Activated CD4-positive, alpha-beta T cell treated with anti-CD3 and anti-CD28 coated beads, Interleukin-2, amount 10 ng/mL, durations not matched to agents 7 days and 5 days (primary cell): ENCODE measurements at places on chromosomes 12 and 14. TPM values are rescaled to one million over a fixed set of nuclear protein-coding genes. Genes with fewer than 3 reads are reported as not detected.

Gene PRMT5
- total RNA-seq, result 52.6 TPM

Gene CACNA1C
- 0.12 TPM for total RNA-seq

Gene GPD1
- total RNA-seq, result 0.25 TPM

Gene GPR68
- total RNA-seq, result 32.7 TPM

Gene INSM2
- not detected for total RNA-seq

Gene CABP1
- total RNA-seq, result 0.29 TPM

Gene ALX1
- total RNA-seq, result not detected

Gene AP1G2
- total RNA-seq, result 306 TPM

Gene C12orf50
- total RNA-seq, result not detected

GRCh38 chr14:32584079-32584478 lies 255.0 kb downstream of the AKAP6 start:
- H3K27ac ChIP-seq, result no peak overlapping the region
- no peak for DNase-seq
- peaks cover 6% of the 10 kb centered on the region for H3K27me3 ChIP-seq
- H3K36me3 ChIP-seq, result no peaks in the 10 kb centered on the region
- H3K4me3 ChIP-seq, result no peak overlapping the region

GRCh38 chr12:53931844-53932581 lies 6.6 kb upstream of the HOXC13 start:
- peaks cover 93% of the 10 kb centered on the region for H3K27me3 ChIP-seq
- H3K4me3 ChIP-seq, result no peak overlapping the region
- H3K27ac ChIP-seq, result no peak overlapping the region
- no peaks in the 10 kb centered on the region for H3K36me3 ChIP-seq
- no peaks in the 10 kb centered on the region for H3K4me1 ChIP-seq
- no peak for DNase-seq

- no peak overlapping the region for H3K27ac ChIP-seq
- H3K4me3 ChIP-seq, result no peak overlapping the region
- no peaks in the 10 kb centered on the region for H3K27me3 ChIP-seq
- H3K36me3 ChIP-seq, result no peaks in the 10 kb centered on the region
Measured at GRCh38 chr12:110640275-110641025, 26.5 kb downstream of the TCTN1 start.

GRCh38 chr14:21408147-21408546 lies 24.3 kb upstream of the SUPT16H start:
- no peak overlapping the region for H3K4me3 ChIP-seq
- no peak overlapping the region for H3K27ac ChIP-seq
- H3K4me1 ChIP-seq, result no peaks in the 10 kb centered on the region
- no peak for DNase-seq

DNA sequence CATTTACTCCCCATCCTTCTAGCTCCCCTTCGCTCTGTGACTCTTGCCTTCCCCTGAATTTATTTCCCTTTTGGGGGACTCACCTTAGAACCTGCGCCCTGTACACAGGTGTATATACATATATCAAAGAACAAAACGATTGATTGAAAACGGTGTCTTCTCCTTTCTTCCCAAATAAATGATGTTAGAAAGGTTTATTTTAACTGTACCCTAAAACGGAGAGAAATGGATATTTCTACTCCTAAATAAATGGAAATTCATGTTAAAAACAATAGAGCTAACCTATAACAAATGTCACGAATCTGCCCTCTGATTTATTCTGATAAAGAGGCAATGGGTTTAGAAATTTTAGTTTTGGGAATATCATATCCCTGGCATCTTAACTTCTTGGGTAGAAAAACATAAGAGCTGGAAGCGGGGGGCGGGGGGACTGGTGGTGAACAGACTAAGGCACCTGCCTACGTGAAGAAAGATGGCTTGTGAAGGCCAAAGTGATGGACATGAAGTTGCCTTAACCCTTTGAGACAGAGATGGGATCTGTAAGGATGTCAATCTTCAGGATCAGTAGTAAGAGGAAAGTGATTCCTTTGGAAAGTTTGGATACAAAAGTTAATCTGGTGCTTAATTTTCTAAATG lies 8.8 kb upstream of the LHX5 start:
- H3K27me3 ChIP-seq, result peaks cover 71% of the 10 kb centered on the region
- peaks cover 5% of the 10 kb centered on the region for H3K4me1 ChIP-seq
- peaks cover 6% of the 10 kb centered on the region for H3K36me3 ChIP-seq
- no peak for DNase-seq

GRCh38 chr12:42097971-42098370 lies 46.7 kb downstream of the GXYLT1 start:
- DNase-seq, result peak; percentile 43
- H3K36me3 ChIP-seq, result peaks cover 20% of the 10 kb centered on the region
- H3K4me3 ChIP-seq, result peak overlapping the region; percentile 80
- H3K4me1 ChIP-seq, result peaks cover 37% of the 10 kb centered on the region
- no peaks in the 10 kb centered on the region for H3K27me3 ChIP-seq

DNA sequence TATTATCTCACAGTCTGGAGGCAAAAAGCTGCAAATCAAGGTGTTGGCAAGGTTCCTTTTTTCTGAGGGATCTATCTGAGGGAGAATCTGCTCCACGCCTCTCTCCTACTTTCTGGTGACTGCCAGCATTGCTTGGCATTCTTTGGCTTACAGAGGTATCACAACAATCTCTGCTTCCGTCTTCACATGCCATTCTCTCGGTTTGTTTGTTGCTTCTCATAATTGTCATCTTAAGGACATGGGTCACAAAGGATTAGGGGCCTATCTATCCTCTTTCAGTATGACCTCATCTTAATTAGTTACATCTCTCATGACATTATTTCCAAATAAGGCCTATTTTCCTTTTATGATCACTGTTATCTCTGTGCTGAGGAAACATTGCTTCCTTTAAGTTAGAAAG lies 345.0 kb downstream of the FOXG1 start:
- no peaks in the 10 kb centered on the region for H3K36me3 ChIP-seq
- DNase-seq, result no peak
- H3K27me3 ChIP-seq, result no peaks in the 10 kb centered on the region
- H3K27ac ChIP-seq, result no peak overlapping the region
- H3K4me3 ChIP-seq, result no peak overlapping the region

- H3K36me3 ChIP-seq, result no peaks in the 10 kb centered on the region
- peaks cover 11% of the 10 kb centered on the region for H3K4me1 ChIP-seq
- H3K27me3 ChIP-seq, result peaks cover 3% of the 10 kb centered on the region
- no peak overlapping the region for H3K4me3 ChIP-seq
- no peak overlapping the region for H3K27ac ChIP-seq
- no peak for DNase-seq
Measured at GRCh38 chr12:52182898-52183543, 8.8 kb downstream of the KRT80 start.

GRCh38 chr14:97164021-97164420 lies 366.8 kb downstream of the VRK1 start:
- DNase-seq, result no peak
- H3K4me1 ChIP-seq, result no peaks in the 10 kb centered on the region
- H3K27ac ChIP-seq, result no peak overlapping the region
- no peak overlapping the region for H3K4me3 ChIP-seq
- peaks cover 3% of the 10 kb centered on the region for H3K36me3 ChIP-seq

DNA sequence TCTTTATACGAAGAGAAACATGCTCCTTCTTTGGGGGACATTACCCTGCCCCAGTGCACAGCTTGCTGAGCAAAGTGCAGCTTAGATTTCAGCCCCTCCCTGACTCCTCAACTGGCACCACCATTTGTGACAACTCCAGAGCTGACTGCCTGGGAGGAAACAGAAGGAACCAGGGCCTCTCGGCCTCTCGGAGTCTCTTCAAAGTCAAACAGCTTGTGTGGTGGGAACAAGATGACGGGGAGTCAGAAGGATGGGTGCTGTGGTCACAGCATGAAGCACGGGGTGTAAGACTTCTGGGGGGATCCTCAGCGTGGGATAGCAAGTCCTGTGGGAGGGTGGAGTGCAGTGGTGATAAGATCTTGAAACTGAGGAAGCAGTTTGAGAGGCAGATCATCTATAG lies 123.5 kb upstream of the BCL2L14 start:
- DNase-seq, result no peak
- no peak overlapping the region for H3K27ac ChIP-seq
- H3K36me3 ChIP-seq, result no peaks in the 10 kb centered on the region
- H3K4me1 ChIP-seq, result peaks cover 5% of the 10 kb centered on the region
- no peak overlapping the region for H3K4me3 ChIP-seq

DNA sequence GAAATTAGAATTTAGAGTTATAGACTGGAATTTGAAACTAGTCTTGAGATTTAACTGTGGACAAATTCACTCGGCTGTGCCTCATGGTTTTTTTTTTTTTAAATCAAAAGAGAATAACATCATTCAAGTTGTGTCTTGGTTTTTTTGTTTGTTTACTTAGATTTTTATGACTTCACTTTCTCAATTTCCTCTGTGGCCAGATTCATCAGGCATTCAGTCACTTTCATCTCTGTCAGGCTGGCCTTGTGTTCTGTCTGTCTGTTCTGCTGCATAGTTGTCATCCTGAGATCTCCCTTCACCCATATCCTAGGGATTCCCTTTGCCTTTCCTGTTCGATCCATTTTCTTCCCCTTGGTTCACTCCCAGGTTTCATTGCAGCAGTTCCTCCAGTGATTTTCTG lies 10.0 kb downstream of the MARK3 start:
- H3K27ac ChIP-seq, result peak overlapping the region; percentile 77
- H3K4me3 ChIP-seq, result peak overlapping the region; percentile 7
- peaks cover 58% of the 10 kb centered on the region for H3K4me1 ChIP-seq
- H3K36me3 ChIP-seq, result peaks cover 5% of the 10 kb centered on the region
- no peaks in the 10 kb centered on the region for H3K27me3 ChIP-seq

DNA sequence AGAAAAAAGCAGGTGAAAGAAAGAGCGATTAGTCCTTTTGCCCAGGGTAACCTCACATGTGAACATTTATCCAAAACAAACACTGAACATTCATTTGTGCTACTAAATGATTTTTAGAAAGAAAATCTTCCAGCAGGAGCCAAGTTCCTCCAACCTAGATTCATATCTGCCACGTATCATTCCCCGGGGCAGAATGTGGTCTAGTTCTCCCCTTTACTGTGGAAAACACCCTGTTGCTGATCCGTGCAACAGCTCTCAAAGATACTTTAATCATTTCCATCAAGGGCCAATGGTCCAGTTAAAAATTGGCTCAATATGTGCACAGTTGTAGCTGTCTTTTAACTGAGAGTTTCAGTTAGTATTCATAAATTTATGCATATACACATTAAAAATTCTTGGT lies 479.1 kb downstream of the ATP23 start:
- peaks cover 17% of the 10 kb centered on the region for H3K4me1 ChIP-seq
- no peaks in the 10 kb centered on the region for H3K36me3 ChIP-seq
- H3K27ac ChIP-seq, result no peak overlapping the region

- H3K27me3 ChIP-seq, result peaks cover 6% of the 10 kb centered on the region
- no peak overlapping the region for H3K27ac ChIP-seq
- no peak overlapping the region for H3K4me3 ChIP-seq
- DNase-seq, result no peak
- no peaks in the 10 kb centered on the region for H3K36me3 ChIP-seq
- no peaks in the 10 kb centered on the region for H3K4me1 ChIP-seq
Measured at GRCh38 chr14:103137689-103138300, 14.5 kb downstream of the TNFAIP2 start.

GRCh38 chr12:45130881-45131281 lies 80.0 kb upstream of the DBX2 start:
- H3K4me1 ChIP-seq, result no peaks in the 10 kb centered on the region
- DNase-seq, result peak; percentile 55
- H3K36me3 ChIP-seq, result no peaks in the 10 kb centered on the region
- H3K27ac ChIP-seq, result no peak overlapping the region

GRCh38 chr12:52517005-52517835 lies 3.0 kb downstream of the KRT5 start:
- H3K36me3 ChIP-seq, result no peaks in the 10 kb centered on the region
- no peak overlapping the region for H3K27ac ChIP-seq
- H3K27me3 ChIP-seq, result peaks cover 3% of the 10 kb centered on the region
- no peaks in the 10 kb centered on the region for H3K4me1 ChIP-seq
- no peak for DNase-seq
- no peak overlapping the region for H3K4me3 ChIP-seq

- no peak overlapping the region for H3K27ac ChIP-seq
- H3K4me1 ChIP-seq, result no peaks in the 10 kb centered on the region
- H3K27me3 ChIP-seq, result no peaks in the 10 kb centered on the region
- DNase-seq, result no peak
Measured at GRCh38 chr12:16389594-16389993, 42.1 kb downstream of the MGST1 start.

DNA sequence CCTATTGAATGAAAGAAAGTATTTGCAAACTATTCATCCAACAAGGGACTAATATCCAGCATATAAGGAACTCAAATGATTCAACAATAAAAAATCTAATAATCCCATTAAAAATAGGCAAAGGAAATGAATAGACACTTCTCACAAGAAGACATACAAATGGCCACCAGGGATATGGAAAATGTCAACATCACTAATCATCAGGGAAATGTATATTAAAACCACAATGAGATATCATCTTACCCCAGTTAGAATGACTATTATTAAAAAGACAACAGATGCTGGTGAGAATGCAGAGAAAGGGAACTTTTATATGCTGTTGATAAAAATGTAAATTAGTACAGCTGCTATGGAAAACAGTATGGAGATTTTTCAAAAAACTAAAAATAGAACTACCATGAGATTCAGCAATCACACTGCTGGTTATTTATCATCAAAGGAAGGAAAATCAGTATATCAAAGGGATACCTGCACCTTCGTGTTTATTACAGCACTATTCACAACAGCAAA lies 89.3 kb downstream of the GARIN6 start:
- H3K4me1 ChIP-seq, result no peaks in the 10 kb centered on the region
- no peaks in the 10 kb centered on the region for H3K27me3 ChIP-seq
- DNase-seq, result no peak
- no peaks in the 10 kb centered on the region for H3K36me3 ChIP-seq
- H3K4me3 ChIP-seq, result no peak overlapping the region

- H3K27ac ChIP-seq, result no peak overlapping the region
- peaks cover 2% of the 10 kb centered on the region for H3K4me1 ChIP-seq
- DNase-seq, result no peak
- no peaks in the 10 kb centered on the region for H3K36me3 ChIP-seq
- H3K27me3 ChIP-seq, result peaks cover 40% of the 10 kb centered on the region
Measured at GRCh38 chr14:100824091-100824551, 1.8 kb upstream of the MEG3 start.

- H3K36me3 ChIP-seq, result peaks cover 35% of the 10 kb centered on the region
- DNase-seq, result peak; percentile 10
Measured at GRCh38 chr12:102120886-102121285, 903 bp downstream of the PARPBP start.

DNA sequence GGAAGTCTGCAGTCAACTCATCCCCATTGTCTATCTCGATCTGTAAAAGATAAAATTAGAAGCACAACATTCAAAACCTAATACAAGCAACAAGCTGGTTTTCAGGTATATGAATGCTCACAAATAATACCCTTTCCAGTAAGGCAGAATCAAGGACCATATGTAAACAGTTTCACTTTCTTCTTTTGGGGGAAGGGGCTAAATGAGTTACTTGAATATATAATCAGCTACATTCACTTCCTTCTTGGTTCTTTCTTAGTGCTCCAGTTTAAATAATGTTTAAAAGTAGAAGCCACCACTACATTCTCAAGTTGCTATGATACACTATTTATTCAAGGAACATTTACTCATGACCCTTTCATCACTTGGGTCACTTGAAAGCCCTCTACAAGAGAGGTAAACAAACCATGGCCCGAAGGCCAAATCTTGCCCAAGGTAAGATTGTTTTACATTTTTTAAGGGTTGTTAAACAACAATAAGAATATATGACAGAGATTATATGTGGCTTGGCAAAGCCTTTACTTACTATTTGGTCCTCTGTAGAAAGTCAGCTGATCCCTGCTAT lies 10.3 kb downstream of the TWF1 start:
- no peaks in the 10 kb centered on the region for H3K27me3 ChIP-seq
- H3K4me3 ChIP-seq, result no peak overlapping the region
- H3K4me1 ChIP-seq, result peaks cover 4% of the 10 kb centered on the region
- DNase-seq, result no peak

- H3K4me1 ChIP-seq, result no peaks in the 10 kb centered on the region
- DNase-seq, result no peak
- no peak overlapping the region for H3K27ac ChIP-seq
Measured at GRCh38 chr12:3223601-3224529, 146.7 kb downstream of the TSPAN9 start.
